ENCODE measurements at places on chromosomes 7 and 10.
A peak's percentile ranks its signal among the peaks of the same experiment; 100 is the strongest.

DNA sequence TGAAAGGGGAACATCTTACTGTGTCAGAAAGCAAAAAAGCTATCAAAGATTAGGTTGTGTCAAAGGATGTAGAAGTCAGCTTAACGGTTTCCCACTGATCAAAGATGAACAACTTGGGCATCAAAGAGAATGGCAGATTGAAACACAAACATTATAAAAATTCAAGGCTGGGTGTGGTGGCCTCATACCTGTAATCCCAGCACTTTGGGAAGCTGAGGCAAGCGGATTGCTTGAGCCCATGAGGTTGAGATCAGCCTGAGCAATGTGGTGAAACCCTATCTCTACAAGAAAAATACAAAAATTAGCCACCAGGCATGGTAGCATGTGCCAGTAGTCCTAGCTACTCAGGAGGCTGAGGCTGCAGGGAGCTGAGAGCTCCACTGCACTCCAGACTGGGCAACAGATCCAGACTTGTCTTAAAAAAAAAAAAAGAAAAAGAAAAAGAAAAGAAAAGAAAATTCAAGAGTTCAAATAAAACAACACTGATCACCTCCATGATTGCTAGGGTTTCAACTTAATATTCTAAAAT is 34.5 kb downstream of the RTKN2 start:
- no peak for DNase-seq

DNA sequence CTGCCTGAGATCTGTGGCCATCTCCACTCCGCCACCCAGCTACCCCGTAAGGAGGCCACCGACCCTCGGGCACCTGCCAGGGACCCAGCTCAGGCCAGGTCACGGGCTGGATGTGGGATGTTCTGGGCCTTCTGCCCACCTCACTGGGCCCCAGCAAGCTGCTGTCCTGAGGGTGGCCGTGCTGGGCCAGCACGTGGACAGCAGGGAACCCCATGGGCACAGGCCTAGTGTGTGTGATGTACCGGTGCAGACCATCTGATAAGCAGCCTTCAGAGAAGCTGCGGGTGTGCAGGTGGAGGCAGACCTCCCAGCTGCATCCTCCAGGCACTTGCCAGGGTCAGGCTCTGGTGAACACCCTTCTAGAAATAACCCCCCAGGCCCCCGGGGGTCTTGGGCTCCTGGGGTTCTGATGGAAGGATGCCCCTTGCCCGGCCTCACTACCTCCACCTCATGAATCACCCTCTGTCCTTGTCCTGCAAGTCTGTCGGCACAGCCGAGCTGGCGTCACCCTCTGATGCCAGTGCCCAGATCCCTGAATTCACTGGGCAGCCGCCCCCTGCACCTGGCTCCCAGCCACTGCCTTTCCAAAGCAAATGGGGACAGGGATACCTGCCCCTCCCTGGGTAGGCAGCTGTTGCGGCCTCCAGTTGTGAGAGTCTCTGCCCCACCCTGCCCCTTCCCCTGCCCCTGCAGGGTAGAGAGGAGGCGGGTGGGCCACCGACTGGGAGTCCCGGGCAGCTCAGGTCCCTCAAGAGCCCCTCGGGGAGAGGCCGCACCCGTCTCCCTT is 139.8 kb downstream of the FAM53B start:
- no peak for DNase-seq

- no peak for DNase-seq
Observed at GRCh38 chr7:18538554-18539250, 43.2 kb downstream of the HDAC9 start.

DNA sequence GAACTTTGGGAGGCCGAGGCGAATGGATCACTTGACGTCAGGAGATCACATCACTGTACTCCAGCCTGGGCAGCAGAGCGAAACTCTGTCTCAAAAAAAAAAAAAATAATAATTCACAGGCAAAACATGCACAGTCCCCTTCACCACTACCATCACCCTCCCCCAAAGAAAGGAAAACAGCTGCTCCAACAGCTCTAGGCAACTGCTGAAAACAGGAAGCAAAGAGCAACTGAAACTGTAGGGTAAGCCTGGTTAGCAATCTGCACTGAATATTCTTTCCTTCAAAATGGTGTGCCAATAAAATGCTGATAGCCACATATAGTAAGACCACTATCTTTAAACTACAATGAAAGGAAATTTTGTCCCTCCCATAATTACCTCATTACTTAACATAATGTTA is 11.8 kb downstream of the NT5C2 start:
- DNase-seq, result no peak

DNA sequence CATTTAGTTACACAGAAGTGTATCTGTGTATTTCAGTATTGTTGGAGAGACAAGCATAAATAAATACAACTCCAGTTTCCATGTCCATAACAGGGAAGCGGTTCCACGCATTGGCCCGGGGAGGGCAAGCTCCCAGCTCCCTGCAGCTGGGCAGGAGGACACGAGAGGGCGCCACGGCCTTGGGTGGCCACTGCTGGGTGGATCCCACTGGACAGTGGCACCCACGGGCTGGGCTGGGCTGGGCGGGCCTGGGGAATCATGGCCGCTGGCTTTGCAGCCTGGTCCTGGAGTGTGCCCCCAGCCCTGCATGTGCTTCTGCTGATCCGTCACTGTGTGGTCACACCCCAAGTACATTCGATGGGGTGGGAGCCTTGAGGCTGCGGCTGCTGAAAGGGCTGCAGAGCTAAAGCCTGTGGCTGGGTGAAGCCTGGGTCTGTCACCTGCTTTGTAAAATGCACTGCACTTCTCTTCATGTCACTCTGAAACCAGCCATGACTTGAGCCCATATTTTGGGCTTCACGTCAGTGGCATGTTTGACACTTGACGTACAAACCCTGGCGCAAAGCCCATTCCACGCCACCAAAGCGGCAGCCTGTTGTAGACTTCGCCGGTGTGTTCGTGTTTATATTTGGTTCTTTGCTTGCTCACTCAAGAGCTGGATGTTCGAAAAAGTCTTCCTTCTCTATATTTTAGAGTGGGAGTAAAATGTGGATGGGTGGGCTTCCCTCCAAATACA is 27.5 kb downstream of the LRRC27 start:
- DNase-seq, result no peak

DNA sequence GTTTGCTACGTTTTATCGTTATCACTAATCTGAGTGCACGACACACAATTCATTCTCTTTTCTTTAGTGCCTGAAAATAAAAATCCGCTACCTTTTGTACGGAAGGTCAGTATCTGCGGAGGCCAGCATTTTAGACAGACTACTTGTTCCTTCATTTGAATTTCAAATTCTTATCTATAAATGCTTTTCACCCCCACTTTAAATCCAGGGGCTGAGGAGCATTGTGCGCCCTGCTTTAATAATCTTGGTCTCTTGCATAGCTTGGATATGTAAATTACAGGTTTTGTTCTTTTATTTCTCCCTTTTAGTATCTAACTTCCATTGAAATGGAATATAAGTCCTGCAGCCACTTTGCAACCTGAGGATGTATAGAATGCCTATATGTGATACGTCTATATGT is 44.7 kb downstream of the NRP1 start:
- DNase-seq, result no peak

DNA sequence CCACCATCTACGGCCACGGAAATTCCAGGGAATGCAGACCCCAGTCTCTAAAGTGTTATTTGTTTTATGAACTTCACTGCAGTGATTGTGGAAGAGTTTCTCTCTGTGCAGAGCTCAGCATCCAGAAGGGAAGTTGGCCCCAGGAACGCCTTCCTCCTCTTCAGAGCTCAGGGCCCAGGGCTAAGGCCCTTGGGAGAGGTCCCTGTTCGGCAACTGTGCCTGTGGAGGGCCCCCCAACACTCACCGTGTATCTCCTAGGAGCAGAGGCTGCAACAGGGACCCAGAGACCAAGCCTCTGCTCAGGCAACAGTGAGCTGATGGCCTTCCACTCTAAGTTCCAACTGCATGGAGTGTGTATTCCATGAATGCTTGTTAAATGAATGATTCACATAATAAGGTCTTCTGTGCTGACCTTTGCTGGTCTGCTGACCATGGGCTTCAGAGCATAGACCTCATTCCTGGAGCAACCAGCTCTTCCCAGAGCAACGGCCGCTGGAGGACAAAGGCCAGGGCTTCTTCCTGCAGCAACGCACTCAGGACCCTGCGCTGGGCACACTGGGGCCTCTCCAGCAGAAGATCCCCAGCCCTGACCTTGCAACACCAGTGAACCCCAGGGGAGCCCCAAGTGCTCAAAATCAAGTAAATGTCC is 7.7 kb downstream of the DIP2C start:
- no peak for DNase-seq

DNA sequence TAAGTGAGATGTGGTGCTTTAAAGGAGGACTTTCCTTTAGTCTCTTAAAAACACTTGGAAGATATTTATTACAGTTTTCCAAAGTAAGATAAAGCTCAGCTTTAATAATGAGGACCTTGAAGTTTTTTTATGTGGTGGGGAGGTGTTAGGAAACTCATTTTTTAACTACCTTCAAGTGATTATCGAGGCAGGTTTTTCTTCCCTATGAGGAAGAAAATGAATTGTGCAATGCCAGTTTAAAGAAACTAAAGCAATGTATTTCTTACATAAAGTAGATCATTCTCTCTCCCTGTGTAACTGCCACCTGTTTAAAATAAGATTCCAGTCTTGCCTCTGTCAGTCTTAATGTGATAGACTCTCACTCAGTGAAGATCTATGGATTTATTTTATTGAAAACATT is 27.9 kb downstream of the ZEB1 start:
- DNase-seq, result no peak

DNA sequence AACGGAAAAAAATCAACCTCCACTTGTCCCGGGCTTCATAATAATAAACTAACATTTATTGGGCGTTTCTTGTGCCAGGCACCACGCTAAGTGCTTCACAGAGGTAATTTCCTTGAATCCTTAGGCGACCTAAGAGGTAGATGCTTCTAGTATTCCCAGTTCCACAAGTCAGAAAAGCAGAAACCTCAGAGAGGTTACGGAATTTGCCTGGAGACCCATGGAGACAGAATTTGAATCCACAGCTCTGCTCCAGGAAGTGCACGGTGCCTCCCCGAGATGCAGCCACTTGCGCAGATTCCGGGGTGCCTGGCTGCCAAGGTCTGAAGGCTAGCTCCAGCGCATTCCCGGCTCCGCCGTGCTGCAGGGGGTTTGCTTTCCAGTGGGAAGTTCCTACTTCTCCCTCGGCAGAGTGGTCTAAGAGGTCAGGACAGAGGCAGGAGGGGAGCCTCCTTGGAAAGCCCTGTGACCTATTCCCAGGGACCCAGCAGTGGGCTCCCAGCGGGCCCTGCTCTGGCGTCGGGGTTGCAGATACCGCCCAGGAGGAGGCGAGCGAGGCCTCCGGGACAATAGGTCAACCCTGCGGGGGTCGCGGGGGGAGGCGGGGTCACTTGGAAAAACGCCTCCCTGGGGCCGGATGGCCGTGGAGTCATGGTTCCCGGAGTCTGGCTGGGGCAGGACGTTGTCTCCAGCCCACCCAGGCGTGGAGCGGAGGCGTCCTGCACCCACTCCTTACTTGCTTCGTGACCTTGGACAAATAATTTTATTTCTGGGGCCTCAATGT is 10.1 kb upstream of the NKX2-3 start:
- DNase-seq, result no peak

GRCh38 chr7:151416112-151416940 is 6.5 kb upstream of the WDR86 start:
- no peak for DNase-seq

DNA sequence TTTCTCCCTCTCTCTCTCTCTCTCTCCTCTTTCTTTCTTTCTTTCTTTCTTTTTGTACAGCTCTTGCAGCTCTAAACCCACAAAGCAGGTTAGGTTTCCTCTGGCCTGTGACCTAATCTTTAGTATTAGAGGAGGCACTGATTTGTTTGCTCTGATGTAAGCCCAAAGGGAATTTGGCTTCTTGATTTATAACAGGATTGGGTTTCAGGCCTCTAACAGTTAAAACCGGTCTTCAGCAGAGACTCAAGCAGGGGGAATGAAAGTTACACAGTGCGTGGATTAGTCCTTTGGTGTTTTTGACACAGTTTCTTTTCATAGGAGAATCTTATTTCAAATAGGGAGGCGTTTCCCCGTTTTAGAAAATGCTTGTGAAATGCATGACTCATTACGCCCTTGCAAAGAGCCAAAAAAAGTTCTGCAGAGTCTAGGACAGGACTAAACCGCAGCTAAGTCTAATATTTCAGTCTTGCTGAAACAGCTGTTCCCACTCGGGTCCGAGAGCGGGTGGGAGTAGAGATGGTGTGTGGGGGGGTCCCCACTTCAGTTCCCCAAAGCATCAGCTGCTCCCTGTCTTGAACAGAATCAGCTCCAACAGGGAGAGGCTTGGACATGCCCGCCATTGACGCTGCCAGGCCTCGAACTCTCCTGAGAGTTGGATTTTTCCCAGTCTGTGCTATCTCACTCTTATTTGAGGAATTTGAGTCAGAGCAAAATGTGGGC is 296.5 kb upstream of the PITRM1 start:
- DNase-seq, result peak; percentile 11

- no peak for DNase-seq
Observed at GRCh38 chr7:16212032-16212431, 209.3 kb downstream of the CRPPA start.

GRCh38 chr7:125599387-125599786 is 669.8 kb upstream of the POT1 start:
- no peak for DNase-seq

DNA sequence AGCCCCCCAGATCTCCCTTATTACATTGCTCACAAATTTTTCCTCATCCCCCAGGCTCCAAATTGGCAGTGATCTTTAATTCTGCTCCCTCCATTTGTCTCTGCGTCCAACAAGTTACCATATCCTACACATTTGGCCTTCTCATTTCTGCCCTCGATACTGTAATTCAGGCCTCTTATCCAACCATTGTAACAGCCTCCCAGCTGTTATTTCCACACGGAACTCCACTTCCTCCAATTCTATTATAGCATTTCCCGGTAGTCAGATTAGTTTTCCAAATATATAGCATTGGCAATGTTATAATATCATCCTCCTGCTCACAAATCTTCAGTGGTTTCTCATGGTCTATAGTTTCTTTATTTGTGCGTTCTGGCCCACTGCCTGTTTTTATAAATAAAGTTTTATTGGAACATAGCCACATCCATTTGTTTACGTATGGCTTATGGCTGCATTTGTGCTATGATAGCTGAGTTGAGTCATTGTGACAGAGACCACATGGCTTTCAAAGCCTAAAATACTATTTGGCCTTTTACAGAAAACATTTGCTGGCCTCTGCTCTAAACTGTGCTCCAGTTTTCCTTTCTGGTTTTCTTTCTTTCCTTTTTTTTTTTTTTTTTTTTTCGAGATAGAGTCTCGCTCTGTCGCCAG is 126.5 kb upstream of the ZNF438 start:
- no peak for DNase-seq
